ENCODE measurements at places on chromosomes 6 and 20.

GRCh38 chr20:61461461-61461860 lies 209.4 kb downstream of the CDH4 start:
- DNase-seq, result no peak

DNA sequence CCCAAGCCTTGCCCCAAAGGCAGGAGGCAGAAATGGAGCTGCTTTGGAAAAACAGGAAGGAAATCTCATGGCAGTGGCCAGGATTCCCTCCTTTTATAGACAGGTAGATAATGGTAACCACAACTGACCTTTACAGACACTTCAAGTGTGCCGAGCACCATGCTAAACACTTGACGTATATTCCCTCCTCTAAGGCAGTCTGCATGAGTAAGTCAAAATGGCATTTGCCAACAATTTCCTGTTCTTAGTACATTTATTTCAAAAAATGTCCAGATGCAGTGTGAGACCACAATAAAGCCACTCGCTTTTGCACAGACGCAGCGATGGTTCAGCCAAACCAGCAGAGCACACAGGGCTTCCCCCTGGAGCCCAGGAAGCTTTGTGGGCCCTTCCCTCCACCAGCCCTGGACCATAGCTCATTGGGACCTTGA lies 16.5 kb upstream of the GPR6 start:
- DNase-seq, result no peak

GRCh38 chr6:79737172-79737571 lies 106.0 kb downstream of the SH3BGRL2 start:
- DNase-seq, result no peak

DNA sequence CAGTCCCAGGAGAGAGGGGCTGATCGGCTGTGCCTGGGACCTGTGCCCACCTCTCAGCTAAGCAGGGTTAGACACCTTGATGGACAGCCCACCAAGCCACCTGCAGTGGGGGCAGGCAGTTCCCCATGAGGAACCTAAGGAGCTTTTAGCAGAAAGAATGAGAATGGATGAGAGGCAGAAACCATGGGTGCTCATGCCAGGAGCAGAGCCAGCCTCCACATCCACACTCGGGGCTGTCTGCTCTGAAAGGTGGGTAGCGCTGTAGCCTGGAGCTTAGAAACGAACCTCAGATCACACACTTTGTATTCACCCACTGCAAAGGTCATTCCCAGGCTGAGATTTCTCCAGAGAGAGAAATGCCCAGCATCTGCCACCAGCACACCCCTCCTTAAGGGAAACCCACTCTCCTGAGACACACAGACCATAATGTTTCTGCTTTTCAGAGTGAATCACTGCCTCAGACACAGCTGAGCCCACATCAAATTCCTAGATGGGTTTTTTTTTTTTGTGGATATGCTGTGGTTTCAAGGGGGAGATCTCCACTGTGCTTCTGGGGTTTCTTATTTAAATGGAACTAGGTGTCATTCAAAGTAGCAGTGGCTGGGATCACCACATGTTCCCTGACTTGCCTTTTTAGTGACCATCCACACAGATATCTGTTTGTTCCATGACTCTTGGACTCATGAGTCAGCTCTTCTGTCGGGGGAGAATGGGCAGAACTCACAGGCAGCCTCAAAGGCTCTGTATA lies 218.9 kb downstream of the EYA2 start:
- DNase-seq, result no peak

- DNase-seq, result no peak
These were observed 8.9 kb upstream of the RAB44 start for GRCh38 chr6:36688739-36689075.

- no peak for DNase-seq
These were observed 42.9 kb upstream of the ZFP64 start for GRCh38 chr20:52234302-52235045.

- no peak for DNase-seq
These were observed 431.6 kb downstream of the GJA1 start for GRCh38 chr6:121867095-121867494.

Measured in H7 (cell line).